MM.1S (cell line): ENCODE measurements at places on chromosomes 5 and 9.
A peak's percentile ranks its signal among the peaks of the same experiment; 100 is the strongest.

DNA sequence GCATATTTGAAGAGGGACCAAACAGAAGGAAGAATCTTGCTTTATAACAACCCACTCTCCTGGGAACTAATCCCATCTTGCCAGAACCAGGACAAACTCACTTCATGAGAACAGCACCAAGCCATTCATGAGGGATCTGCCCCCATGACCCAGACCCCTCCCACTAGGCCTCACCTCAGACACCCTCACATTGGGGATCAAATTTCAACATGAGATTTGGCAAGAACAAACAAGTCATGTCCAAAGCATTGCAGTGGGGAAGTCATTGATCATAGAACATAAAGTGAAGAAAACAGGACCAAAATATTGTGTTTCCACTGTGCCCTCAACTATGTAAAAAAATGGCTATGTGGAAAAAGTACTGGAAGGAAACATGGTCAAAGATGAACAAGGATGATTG lies 43.9 kb downstream of the MAP1B start:
- DNase-seq: no peak

- no peak for DNase-seq
Measured at GRCh38 chr5:32165-32564, 59.8 kb upstream of the PLEKHG4B start.

- DNase-seq: no peak
Measured at GRCh38 chr5:14281746-14282181, 138.6 kb downstream of the TRIO start.

DNA sequence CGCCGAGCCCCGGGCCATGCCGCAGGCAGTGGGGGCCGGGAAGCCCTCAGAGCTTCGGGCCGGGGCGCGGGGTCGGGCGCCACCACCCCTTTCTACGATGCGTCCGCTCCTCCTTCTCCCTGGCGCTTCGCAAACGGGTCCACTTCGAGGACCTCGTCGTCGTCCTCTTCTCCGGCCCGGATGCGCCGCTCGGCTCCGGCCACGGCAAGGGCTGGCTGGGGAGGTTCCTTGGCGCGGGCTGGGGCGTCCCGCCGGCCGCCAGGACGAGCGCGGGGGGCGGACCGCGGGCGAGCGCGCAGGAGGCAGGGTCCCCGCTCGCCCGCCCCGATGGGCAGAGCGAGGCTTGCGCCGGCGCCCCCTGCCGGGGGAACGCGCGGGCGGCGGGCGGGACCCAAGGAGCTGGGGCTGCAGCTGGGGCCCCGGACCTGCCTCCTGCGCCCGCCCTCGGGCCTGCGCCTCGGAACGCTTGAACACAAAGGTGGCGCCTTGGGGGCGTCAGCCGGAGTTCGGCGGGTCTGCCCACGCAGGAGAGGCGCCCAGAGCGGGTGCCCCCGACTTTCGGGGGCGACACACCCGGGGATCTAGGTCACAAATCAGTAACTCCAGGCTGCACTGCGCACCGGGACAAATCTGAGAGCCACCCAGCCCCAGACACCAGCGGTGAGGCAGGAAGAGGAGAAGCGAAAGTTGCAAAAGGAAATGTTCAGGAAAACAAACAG lies at the start of gene ROR2:
TSS of gene ROR2 (minus strand) at position 283 of the 719 bp plus-strand sequence.
- peak; percentile 87 for DNase-seq

- no peak for DNase-seq
Measured at GRCh38 chr5:25107853-25108252, 463.1 kb upstream of the CDH10 start.

- no peak for DNase-seq
Measured at GRCh38 chr9:128921881-128922763, 1.3 kb downstream of the PHYHD1 start.

DNA sequence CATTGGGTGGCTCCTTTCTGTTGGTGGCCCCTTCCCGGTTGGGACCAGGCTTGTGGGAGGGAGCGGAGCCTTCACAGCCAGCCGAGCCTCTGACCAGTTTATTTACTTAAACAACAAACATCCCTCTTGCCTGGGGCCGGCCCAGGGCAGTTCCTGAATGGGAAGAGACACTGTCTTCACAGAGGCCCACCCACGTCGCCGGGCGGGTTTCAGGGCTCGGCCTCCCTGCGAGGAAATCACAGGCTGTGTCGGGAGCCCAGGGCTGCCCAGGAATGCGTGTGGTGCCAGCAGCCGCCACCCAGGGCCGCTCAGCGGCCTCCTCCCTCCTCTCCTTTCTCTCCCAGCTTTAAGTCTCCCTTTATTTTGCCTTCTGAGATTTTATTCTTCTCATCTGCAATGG lies 132.5 kb downstream of the HSD17B3 start:
- DNase-seq: no peak

GRCh38 chr5:83209963-83210362 lies 132.6 kb downstream of the XRCC4 start:
- no peak for DNase-seq

DNA sequence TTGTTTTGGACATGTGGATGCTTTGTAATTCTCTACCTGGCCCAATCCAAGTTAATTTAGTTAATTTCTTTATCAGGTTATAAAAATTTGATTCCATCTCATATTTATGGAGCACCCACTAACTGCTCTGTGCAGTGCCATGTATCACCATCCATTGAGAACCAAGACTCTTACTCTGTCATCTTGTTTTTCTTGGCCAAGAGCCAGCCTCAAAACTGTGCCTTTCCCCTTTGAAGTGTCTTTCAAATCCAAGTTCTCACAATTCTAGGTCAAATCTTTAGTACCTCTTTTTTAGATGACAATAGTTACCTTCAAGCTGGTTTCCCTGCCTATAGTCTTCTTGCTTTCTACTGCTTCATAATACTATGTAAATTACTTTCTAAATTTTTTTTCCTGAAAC lies 3.2 kb downstream of the COMMD10 start:
- DNase-seq: no peak

GRCh38 chr5:92775711-92776615 lies 805.1 kb downstream of the NR2F1-AS1 start:
- DNase-seq: no peak

DNA sequence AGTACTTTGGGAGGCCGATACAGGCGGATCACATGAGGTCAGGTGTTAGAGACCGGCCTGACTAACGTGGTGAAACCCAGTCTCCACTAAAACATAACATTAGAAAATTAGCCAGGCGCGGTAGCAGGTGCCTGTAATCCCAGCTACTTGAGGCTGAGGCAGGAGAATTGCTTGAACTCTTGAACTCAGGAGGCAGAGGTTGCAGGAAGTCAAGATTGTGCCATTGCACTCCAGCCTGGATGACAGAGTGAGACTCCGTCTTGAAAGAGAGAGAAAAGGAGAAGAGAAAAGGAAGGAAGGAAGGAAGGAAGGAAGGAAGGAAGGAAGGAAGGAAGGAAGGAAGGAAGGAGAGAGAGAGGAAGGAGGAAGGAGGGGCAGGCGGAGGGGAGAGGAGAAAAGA lies 45.1 kb downstream of the MYO10 start:
- DNase-seq: no peak
